ENCODE measurements at places on chromosomes 4 and X. TPM values are rescaled to one million over a fixed set of nuclear protein-coding genes. Genes with fewer than 3 reads are reported as not detected.

- DNase-seq = no peak
Observed at GRCh38 chrX:76148041-76148665, 24.7 kb upstream of the PBDC1 start.

DNA sequence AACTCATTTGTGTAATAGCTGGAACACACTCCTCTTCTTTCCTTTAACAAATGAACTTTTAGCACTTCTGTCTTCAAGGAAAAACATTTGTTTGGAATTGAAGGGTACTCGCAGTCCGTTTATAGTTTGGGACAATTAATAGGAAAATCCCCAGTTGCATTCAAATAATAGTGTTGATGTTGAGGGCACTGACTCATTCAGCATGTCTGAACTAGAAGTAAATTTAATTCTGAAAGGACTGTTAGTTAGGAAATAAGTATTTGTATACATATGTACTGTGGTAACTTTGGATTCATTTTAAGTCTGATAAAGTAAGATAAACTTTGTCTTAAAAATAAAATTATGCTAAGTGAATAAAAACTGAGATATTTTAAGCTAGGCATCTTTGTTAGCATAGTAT lies 27.2 kb downstream of the FAM199X start:
- DNase-seq = no peak

DNA sequence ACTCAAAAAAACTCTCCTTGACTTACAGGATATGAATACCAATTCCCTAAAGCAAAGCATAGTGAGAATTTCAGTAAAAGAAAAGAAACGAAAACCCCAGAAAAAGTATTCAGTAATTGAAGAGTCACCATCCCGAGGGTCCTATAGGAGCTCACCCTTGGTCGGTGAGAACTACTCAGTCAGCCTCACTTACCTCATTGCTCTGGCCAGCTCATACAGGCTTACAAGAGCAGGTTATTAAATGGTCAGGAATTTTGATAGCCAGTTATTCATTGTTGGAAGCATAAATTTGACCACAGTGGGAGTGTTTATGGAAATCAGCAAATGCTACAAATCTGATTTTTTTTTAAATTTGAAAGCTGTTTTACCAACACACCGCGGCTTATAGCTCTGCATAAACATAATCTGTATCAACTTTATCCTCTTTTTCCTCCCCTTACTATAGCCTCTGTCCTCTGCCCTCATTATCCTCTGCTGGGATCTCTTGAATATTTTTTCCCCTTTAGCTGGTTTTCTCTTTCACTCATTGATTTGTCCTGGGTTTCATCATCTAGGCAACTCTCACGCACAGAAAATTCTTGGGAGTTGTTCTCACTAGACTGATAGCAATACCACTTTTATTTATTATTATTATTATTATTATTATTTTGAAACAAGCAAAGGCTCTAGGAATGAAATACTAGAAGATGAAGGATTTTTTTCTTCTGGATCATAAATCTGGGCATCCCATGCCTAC lies 11.0 kb upstream of the CXCL2 start:
- no peak for DNase-seq

- DNase-seq = no peak
Observed at GRCh38 chr4:7244331-7244665, 52.0 kb downstream of the SORCS2 start.

- DNase-seq = no peak
Observed at GRCh38 chr4:155543126-155543765, 123.4 kb upstream of the GUCY1A1 start.

DNA sequence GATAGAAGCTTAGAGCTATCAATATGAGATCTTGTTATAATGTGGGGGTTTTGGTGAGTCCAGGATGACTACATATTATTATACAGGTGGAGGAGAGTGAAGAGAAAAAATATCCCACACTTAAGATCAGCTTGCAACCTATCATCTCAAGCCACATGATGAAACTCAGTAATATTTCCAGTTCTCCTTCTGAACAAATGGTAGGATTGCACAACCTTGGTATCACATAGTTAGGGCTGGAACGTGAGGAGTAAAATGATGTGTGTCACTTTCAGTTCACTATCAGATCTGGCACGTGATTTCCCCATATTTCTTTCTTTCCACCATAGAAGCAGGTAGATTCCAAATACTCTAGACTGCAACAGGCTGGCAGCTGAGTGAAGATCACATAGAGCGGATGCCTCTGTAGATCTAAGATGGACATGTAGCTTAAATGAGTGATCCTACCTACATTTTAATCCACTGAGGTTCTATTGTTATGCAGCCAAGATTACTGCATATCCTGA lies 150.6 kb upstream of the ANKRD50 start:
- DNase-seq = no peak

EXOC1L gene
- not detected for total RNA-seq
